ENCODE measurements at places on chromosomes 3 and 15. TPM values are rescaled to one million over a fixed set of nuclear protein-coding genes. Genes with fewer than 3 reads are reported as not detected.

The TUSC7 gene
- not detected for total RNA-seq

The HRH1 gene
- total RNA-seq = not detected

The DUOXA2 gene
- 48.4 TPM for total RNA-seq

DNA sequence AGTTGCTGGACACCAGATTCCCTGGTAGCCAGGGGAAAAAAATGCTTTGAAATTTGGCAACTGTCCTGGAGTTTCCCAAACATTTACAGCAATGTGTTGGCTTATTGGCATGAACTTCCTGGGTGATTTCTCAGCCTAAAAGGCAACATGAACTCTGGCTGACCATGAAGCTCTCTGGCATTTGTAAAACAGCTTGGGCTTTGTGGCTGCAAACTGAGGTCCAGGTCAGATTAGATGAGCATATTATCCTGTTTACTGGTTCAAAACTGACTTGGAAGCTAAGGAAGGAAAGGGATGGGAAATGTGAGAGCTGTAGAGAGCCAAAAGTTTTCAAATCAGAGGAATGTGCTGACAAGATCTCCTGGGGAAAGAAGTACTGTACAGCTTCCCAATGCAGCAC lies 139.0 kb downstream of the P3H2 start:
- no peaks in the 10 kb centered on the region for H3K36me3 ChIP-seq
- no peaks in the 10 kb centered on the region for H3K4me1 ChIP-seq
- H3K27me3 ChIP-seq = no peaks in the 10 kb centered on the region
- DNase-seq = no peak
- H3K4me3 ChIP-seq = no peak overlapping the region

The KLHDC8B gene
- 47.0 TPM for total RNA-seq

DNA sequence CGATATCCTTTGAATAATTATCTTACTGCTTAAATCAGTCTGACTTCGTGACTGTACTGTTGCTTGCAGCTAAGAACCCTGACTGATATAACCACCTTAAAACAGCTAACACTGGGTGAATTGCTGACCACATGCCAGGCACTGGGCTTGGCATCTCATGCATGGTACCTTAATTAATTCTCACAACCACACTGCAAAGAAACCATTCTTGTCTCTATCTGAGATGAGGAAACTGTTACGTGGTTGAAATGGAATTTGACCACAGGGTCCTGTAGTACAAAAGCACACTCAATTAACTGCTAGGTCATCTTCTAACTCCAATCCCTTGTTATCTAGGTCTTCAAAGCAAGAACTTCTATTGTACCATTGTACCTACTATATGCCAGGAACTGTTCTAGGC lies 92.7 kb upstream of the PRICKLE2 start:
- H3K27ac ChIP-seq = no peak overlapping the region
- no peak overlapping the region for H3K4me3 ChIP-seq
- no peaks in the 10 kb centered on the region for H3K27me3 ChIP-seq
- no peak for DNase-seq
- peaks cover 12% of the 10 kb centered on the region for H3K4me1 ChIP-seq

Measured in thyroid gland (tissue), 4 donors.